MM.1S (cell line): ENCODE measurements at places on chromosomes 2 and 18.
A peak's percentile ranks its signal among the peaks of the same experiment; 100 is the strongest.

DNA sequence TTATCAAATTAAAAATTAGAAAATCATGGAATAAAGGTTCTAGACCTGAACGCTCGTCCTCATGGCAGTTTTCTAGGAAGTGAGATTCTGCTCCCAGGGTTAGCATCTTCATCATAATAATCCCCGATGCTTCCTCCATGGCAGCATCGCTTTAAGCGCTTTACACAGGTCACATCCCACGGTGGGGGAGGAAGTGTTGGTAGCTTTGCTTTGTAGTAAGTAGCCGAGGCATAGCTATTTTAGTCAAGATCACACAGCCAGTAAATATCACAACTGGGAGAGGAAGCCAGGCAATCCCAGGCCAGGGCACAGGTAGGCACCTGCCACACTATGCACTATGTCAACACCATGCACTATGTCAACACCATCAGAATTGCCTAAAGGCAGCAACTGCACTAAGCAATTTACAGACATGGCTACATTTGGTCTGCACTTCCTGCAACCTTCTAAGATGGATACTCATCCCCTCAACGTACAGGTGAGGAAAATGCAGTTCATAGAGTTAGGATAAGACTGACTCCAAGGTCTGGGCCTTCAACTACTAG lies 205.5 kb downstream of the FBXO15 start:
- DNase-seq, result no peak

- DNase-seq, result peak; percentile 38
These were observed 35.1 kb upstream of the CDC42EP3 start for GRCh38 chr2:37706334-37707183.

GRCh38 chr2:164314148-164314547 lies 307.1 kb downstream of the GRB14 start:
- DNase-seq, result no peak

DNA sequence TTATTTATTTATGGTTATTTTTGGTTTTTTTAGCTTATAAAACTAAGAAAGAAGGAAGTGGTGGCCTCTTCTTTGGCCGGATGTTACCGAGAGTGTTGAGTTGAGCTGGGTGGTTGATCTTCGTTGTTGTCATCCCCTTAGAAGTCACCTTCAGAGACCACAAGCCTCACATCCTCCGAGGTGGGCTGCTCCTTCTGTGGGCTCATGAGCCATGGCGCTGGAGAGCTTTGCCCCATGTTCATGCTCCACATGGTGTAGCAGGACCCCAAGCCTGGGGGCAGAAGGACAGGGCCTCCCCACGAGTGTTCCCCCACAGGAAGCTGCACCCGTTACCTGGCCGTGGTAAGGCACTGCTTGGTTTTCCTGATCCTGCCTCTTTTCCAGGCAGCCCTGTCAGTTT lies 23.4 kb downstream of the SNTG2 start:
- no peak for DNase-seq

GRCh38 chr2:215262741-215263362 lies 49.0 kb upstream of the ATIC start:
- DNase-seq, result no peak

DNA sequence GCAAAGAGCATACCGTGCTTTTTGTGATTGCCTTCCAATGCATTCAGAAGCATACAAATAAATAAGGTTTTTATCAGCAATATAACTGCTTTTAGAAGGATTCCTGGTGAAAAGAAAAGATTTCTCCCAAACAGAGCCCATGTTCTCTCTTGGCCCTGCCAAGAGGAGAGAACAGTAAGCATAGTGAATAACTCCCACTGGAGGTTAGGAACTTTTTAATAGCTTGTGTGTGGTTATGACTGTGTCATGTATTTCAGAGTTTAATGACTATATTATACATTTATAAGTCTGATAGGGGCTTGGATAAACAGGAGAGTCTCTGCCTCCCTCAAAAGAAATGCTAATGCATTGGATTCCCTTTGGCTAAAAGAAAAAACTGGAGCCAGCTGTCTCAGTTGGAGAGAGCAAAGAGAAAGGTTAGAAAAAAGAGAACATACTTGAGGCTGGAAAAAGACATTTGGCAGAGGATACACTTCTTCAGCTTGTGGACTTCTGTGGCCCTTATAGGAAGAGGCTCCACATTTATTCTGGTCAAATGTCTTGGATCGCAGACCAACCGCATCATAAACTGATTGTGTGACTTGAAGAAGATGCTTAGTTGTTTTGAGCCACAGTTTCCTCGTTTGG lies 63.0 kb upstream of the SPRED2 start:
- no peak for DNase-seq

- no peak for DNase-seq
These were observed 36.9 kb downstream of the RIT2 start for GRCh38 chr18:43078478-43079092.

GRCh38 chr2:33014268-33014667 lies 67.5 kb downstream of the LTBP1 start:
- DNase-seq, result no peak

GRCh38 chr2:100518801-100519200 lies 44.0 kb upstream of the PDCL3 start:
- DNase-seq, result no peak

DNA sequence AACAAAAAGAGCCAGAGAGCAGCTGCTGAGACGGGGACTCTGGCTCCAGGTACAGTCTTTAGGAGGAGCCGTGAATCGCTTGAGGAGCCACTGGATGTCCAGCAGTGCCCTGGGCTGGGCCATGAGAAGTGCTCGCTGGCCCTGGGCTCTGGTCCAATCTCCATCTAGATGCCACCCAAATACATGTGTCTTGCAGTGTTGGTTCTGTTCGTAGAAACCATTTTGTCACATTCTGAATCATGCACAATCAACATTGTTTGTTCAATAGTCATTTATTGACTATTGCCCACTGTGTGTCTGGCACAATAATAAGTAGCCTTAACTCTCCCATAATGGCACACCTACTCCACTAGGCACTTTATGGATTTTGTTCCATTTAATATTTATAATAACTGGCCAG lies 26.1 kb downstream of the TYMS start:
- DNase-seq, result no peak

DNA sequence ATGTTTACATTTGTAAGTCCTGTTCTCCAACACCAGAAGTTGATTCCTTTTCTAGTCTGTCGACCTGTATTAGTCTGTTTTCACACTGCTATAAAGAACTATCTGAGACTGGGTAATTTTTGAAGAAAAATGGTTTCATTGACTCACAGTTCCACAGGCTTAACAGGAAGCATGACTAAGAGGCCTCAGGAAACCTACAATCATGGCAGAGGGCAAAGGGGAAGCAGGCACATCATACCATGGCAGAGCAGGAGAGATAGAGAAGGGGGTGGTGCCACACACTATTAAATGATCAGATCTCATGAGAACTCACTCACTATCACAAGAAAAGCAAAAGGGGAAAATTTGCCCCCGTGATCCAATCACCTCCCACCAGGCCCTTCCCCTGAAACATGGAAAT lies 112.8 kb upstream of the MAP3K20 start:
- DNase-seq, result no peak

- peak; percentile 31 for DNase-seq
These were observed 54.8 kb upstream of the CCDC178 start for GRCh38 chr18:33495278-33495677.

GRCh38 chr2:182619276-182619675 lies 96.8 kb upstream of the DNAJC10 start:
- DNase-seq, result no peak

DNA sequence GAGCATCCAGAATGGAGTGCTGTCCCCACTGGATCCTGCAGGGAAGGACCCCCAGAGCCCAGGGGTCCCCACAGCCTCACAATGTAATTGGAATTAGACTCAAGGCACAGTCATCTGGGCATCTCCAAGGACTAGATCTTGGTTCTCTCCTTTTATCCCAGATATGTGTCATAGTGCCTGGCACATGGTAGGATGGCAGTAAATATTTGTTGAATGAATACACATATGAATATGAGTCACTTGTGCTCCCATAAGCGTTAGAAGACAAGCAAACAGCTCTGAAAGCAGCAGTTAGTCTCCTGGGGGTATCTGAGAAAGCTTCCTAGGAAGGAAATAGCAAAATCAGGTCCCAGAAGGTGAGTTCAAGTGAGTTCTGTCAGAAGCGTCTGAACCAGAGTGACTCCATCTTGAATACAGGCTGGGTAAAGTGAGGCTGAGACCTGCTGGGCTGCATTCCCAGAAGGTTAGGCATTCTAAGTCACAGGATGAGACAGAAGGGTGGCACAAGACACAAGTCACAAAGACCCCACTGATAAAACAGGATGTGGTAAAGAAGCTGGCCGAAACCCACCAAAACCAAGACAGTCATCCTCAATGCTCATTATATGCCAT lies 234.1 kb upstream of the ID2 start:
- DNase-seq, result no peak

DNA sequence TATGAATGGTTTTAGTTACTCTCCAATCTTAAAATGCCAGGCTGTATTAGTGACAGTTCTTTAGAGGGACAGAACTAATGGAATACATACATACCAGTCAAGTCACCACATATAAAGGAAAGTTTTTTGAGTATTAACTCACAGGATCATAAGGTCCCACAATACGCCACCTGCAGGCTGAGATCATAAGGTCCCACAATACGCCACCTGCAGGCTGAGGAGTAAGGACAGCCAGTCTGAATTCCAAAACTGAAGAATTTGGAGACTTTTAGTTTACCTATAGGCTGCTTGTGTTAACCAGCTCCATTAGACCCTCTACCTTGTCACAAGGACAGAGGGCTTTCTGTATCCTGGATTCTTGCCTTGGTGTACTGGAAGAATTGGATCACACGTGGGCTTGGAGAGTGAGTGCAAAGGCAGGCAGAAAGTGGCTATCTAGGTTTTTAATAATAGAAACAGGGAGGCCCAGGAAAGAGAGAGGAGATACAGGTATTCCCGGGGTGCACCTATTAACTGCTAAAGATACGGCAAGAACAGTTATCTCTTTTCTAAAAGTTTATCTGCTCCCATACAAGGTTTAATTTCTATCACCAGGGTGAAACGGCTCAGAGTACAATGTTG lies 234.9 kb upstream of the CYRIA start:
- peak; percentile 12 for DNase-seq

GRCh38 chr2:226351711-226352110 lies 447.9 kb downstream of the IRS1 start:
- no peak for DNase-seq

GRCh38 chr2:152477347-152478092 lies 142.5 kb downstream of the FMNL2 start:
- no peak for DNase-seq

DNA sequence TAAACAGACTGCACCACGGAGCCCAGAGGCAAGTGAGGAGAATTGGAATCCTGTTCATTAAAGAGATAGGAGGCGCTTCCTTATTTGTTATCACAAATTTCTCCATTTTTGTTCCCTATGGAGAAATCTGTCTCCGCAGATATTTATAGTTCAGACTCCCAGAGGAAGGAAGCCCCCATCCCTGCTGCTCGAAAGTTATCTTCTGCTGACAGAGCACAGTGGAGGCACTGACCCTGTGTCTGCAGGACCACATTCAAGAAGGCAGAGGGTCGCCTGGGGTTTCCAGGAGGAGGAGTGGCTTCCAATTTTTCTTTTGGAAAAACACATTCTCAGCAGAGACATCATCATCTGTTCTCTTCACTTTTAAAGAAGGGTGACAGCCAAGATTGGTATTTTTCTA lies 73.0 kb upstream of the GPR45 start:
- no peak for DNase-seq

DNA sequence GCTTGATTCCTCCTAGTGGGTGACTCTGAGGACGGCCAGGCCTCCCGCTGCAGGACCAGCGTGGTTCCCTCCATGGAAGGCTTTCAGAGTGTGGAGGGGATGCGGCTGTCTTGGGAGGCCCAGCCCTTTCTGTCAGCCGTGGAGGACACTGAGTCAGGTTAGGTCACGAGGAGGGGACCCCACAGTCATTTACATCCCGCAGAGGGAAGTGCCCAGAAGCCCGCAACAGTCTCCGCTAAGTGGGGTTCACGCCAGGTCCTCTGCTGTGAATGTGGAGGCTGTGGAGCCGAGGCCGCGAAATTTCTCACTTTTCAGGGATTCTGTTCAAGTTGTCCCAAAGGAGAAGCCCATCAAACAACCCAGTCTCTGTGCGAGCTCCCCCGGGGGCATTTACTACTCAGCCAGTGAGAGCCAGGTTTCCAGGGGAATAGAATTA lies 8.8 kb downstream of the ACKR3 start:
- DNase-seq, result no peak

DNA sequence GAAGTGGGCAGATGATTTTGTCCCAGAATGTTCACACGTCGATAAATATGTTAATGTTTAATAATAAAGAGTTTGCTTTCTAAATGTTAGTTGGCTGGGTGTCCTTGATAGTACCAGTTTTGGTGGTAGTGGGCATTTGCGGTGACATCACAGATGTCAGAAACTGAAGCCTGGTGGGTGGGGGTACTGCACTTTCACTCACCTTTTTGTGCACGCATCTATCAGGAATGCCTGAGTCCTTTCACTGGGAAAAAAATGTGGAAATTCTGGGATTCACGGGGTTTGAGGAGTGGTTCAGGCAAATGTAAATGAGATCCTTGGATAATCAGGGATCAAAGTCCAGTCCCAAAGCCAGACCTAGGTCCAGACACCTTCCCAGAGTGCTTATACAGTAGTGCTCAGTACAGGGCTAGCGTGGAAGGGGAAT lies 3.2 kb downstream of the EPAS1 start:
- no peak for DNase-seq

- DNase-seq, result no peak
These were observed 45.7 kb downstream of the ARL5A start for GRCh38 chr2:151782378-151783132.

GRCh38 chr2:30446602-30447148 lies 371 bp upstream of the LCLAT1 start:
- no peak for DNase-seq

DNA sequence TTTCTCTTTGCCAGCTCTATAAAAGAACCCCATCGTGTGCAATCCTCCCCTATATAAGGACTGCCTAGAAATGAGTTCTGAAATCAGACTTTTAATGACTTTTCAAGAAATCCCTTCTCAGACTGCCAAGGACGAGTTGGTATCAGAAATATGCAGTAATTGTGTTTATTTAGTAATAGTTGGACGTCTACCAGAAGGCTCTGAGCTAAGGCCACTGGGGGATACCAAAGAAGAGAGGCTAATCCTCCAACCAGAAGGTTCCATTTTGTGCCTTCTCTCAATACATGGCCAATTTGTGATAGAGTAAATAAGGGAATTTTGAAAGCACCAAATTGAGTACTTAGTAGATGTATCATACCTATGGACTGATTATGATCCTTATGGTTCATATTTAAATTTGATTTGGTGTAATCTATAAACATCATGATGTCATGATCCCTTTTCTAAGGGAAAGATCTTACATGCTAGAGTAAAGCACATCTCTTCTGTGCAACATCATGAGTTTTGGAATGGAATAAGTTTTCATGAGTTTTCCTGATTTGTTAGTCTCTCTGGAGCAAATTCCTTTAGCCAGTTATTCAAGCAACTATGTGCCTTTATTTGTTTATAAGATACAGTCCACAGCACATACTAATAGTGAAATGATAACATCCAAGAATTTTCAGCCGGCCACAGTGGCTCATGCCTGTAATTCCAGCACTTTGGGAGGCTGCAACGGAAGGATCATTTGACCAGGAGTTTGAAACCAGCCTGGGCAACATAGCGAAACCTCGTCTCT lies 82.2 kb upstream of the LTBP1 start:
- DNase-seq, result no peak

GRCh38 chr18:45014047-45014501 lies 333.4 kb downstream of the SETBP1 start:
- DNase-seq, result no peak
